ENCODE measurements at places on chromosomes 5 and 9.

DNA sequence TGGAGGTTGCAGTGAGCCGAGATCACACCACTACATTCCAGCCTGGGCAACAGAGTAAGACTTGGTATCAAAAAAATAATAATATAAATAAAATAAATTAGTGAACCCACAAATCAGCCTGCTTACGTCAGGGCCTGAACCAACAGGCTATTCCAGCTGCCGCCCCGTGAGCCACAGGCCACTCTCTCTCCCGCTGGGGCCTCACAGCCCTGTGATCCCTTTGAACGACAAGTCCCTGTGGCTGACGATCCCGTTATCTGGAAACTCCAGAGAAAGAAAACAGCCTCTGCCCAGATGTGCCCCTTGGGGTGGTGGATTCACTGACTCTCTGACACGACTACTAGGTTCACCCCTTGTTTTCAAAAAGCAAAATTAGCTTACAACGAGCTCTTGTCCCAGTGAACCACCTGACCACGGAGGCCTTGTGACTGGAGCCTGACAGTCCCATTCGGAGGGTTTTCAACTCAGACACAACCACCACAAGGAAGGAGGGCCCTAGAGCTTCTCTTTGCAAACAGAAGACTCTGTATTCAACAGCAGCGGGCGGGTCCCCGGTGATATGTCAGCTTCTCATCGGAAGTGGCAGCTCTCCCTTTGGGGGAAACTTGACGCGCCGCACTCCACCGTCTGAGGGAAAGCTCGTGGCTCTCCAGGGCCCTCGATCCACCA, 4.4 kb upstream of the DIPK1B start:
- DNase-seq: no peak

DNA sequence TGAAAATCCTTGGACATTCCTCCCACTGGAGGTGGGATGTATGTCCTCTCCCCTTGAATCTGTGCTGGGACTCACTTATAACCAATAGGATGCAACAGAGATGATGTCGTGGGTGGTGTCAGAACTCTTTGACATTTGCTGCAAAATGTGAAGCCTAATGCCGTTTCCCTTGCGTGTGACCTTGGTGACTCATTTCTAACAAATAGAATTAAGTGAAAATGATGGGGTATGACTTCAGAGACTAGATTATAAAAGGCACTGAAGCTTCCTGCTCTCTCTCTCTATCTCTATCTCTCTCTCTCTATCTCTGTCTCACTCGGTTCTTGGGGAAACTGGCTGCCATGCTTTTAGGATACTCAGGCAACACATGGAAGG, 126.1 kb upstream of the STC2 start:
- DNase-seq: no peak

- DNase-seq: no peak
Measured at GRCh38 chr5:68489556-68489955, 274.0 kb downstream of the PIK3R1 start.

DNA sequence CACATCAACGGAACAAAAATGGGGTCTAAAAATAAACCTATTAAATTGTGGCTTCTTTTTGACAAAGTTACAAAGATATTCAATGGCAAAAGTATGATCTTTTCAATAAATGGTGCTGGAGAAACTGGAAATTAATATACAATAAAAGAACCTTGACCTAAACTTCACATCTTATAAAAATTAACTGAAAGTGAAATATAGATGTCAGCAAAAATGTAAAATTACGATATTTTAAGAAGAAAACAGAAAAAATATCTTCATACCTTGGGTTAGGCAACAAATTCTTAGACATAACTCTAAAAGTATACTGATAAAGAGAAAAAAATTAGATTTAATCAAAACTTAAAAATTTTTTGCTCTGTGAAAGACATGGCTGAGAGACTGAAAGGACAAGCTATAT, 1909.5 kb upstream of the CDH9 start:
- no peak for DNase-seq

GRCh38 chr9:34010979-34011378, 37.7 kb downstream of the UBAP2 start:
- DNase-seq: no peak

DNA sequence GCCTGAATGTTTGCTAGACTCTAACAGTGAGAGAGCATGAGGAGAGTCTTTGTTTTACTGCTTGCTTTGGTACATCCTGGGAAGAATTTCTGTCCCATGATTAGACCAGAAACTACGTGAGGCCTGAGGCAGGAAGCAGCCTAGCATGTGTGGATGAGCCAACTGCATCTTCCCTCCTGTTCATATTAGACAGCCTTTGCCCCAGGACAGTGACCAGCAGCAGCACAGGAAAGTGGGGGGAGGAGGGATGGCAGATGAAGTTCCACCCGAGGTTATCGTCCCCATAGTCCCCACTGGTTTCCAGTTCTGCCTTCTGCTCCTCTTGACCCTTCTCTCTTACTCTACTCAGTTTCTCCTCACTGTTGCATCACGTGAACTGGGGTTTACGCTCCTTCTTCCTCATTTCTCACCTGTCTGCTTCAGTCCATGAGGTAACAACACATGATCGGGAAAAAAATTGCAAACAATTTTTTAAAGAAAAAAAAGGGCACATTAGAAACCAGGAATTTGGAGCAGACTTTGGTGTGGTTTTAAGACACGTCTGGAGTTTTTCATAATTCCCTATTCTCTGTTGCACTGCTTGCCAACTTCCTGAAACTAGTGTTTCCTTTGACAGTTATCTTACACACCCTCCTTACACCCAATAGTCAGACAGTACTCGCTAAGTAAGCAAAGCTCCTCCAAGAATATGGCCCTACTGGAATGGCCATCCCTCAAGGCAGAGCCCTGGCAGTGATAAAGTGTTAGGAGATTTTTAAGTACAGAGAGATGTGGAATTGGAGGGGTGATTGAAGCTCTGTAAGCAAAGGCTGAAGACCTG, 84.1 kb downstream of the SNX18 start:
- DNase-seq: no peak

DNA sequence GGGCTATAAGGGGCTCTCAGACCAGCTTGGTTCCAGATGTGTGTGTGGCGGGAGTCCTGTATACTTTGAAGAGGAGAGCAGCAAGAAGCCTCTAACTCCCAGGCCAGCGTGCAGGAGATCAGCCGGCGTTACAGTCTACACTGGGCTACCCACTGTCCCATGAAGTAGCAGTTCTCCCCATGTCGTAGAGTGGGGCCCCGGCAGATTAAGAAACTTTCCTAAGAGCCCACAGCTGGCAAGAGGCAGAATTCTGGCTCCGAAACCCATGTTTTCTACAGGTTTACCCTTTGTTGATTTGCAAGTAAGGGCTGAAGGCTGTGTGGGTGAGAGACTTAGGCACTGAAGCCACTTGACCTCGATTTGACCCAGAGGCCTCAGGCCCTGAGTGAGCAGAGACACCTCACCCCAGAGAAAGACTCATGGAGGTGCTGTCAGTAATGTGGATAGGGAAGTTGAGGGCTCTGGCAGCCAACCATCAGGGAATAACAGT, 881 bp upstream of the B4GALT1 start:
- no peak for DNase-seq

DNA sequence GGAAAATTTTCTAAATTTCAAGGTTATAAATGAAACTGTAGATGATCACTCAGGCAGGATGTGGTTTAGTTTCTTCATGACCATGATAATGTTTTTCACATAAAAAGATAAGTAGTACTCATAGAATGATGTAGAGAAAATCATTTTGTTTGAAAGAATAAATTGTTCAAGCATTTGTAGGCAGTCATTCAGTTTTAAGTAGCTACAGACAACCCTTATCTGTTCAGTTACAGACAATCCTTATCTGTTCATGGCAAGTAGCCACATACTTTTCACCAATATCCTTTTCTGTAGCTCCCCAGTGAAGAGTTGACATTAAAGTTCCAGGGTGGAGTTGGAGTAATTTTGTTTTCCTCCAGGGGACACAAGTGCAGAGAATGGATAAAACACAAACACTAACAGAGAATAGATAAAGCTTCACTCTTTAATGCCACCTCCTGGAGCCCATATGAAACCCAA, 278.1 kb upstream of the TNC start:
- no peak for DNase-seq

DNA sequence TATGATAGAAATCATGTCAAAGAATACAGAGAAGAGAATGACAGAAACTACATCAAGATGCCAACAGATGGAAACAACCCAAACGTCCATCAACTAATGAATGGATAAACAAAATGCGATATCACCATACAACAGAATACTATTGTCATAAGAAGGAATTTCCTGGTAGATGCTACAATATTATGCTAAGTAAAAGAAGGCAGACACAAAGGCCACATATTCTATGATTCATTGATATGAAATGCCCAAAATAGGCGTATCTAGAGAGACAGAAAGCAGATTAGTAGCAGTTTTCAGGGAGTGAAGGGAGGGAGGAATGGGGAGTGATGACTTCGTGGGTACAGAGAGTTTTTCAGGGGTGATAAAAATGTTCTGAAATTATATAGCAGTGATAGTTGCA, 58.3 kb upstream of the AKNA start:
- DNase-seq: no peak

DNA sequence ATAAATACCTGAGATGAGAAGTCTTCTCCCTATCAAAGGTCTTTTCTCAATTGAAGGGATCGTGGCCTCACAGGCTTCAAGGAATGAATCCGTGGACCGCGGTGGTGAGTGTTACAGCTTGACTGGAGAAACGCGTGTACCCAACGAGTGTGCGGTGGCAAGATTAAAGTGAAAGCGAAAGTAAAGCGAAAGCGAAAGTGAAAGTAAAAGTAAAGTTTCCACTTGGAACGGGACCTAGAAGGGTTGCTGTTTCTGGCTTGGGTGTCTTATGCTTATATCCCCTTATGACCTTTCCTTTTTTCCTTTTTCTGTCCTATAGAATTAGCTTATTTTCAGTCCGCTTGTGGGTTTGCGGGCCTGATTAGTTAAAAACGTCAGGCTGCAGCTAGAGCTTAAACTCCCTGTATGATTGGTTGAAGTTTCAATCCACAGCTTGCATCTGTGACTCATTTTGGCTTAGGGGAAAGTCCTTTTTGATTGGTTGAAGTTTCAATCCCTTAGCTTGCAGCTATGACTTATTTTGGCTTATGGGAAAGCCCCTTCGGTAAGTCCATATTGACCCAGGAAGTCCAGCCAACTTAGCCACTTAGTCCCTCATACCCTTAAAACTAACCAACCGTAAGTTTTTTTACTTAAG, 924.3 kb upstream of the CDH10 start:
- DNase-seq: no peak

GRCh38 chr5:173785400-173785799, 102.7 kb upstream of the CPEB4 start:
- DNase-seq: no peak

DNA sequence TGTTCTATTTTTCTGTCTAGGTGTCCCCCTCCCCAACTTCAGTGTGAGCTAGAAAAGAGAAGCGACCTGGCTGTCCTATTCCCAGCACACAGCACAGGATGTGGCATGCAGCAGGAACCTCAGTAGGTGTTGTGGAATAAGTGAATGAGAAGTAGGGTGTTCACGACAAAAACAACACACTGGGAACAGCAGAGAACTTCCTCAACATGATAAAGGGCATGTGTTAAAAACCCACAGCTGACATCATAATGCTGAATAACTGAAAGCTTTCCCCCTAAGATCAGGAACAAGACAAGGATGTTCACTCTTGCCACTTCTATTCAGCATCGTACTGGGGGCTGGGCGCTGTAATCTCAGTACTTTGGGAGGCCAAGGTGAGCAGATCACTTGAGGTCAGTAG, 155.6 kb upstream of the ZNF618 start:
- no peak for DNase-seq

DNA sequence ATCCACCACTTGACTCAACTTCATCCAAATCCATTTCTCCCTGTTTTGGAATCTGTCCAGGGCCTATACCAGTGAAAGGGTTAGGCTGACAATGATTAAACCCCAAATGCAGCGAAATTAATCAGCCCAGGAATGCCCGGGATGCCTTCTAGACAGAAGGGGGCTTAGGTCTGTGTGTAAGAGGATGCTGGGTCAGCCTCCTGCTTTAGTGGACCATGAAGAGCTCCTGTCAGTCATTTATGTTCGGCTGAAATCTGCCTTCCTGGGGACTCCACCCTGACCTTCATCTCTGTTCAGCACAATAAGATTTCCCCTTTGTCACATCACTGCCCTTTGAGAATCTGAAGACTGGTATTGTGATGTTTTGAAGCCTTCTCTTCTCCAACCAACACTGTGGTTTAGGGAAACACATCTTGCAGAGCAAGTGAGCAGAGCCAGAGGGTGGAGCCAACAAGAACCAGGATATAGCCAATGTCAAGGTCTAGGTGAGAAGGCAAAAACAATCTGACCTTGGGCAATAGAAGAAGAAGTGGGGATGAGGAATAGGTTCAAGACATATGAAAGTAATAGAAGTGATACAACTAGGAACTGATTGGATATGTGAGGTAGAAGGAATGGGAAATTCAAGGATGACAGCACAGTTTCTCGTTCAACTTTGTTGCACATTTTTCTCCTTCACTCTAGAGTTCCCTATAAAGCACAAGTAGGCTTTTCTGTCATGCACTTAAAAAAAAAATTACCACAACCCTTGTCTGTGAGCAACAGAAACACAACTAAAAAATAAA, 234.4 kb downstream of the ARHGAP26 start:
- no peak for DNase-seq

DNA sequence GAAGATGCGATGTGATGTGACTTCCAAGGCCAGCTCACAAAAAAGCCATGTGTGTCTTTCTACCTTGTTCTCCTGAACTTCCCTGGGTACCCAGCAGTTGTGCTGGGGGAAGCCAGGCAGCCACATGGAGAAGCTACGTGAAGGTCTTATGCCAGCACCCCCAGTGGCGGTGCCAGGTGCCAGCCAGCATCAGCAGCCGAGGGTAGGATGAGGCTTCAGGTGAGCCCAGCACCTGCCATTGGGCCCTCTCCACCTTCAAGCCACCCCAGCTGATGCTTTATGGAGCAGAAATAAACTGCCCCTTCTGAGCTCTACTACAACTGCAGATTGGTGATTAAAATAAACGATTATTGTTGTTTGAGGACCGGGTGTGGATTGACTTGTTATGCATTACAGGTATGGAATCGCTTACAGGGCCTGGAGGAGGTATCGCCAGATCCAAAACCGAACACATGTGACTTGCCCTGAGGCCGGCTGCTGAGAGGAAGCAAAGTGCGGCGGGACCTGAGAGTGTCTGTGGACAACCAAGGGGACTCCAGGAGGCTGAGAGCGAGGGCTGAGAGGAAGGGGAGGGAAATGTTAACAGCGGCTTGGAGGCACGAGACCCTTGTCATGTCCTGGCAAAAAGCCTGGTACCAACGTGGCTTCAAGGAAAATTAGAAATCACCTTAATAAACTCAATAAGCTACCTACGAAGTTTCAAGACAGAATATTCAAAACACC, 36.0 kb upstream of the OLFM1 start:
- no peak for DNase-seq

GRCh38 chr9:126704892-126705766, 91.4 kb downstream of the LMX1B start:
- DNase-seq: peak; percentile 80

- DNase-seq: no peak
Measured at GRCh38 chr9:130849356-130849755, 14.3 kb downstream of the ABL1 start.

- no peak for DNase-seq
Measured at GRCh38 chr5:15442193-15442570, 57.8 kb upstream of the FBXL7 start.

All from effector CD4-positive, alpha-beta T cell (primary cell).